ENCODE measurements at places on chromosomes 12 and 14. TPM values are rescaled to one million over a fixed set of nuclear protein-coding genes. Genes with fewer than 3 reads are reported as not detected.

DNA sequence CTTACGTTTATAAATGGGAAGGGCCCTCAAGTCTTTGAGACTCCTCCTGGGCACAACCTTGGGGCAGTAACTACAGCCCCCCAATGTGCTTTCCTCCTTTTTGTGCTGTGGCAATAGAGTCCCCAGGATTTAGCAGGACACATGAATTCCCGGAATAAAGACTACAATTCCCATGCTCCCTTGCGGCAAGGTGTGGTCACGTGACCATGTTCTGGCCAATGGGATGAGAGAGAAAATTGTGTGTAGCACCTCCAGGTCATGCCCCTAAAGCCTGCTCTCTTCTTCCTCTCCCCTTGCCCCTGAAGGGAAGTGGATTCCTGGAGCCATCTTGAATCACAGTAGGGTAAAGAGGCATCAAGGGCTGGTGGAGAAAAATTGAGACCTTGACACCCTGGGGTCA, 295.1 kb upstream of the SFSWAP start:
- H3K4me3 ChIP-seq: no peak overlapping the region
- H3K27ac ChIP-seq: no peak overlapping the region
- no peaks in the 10 kb centered on the region for H3K4me1 ChIP-seq
- H3K27me3 ChIP-seq: no peaks in the 10 kb centered on the region

GPR132 gene
- 46.6 TPM for total RNA-seq

DNA sequence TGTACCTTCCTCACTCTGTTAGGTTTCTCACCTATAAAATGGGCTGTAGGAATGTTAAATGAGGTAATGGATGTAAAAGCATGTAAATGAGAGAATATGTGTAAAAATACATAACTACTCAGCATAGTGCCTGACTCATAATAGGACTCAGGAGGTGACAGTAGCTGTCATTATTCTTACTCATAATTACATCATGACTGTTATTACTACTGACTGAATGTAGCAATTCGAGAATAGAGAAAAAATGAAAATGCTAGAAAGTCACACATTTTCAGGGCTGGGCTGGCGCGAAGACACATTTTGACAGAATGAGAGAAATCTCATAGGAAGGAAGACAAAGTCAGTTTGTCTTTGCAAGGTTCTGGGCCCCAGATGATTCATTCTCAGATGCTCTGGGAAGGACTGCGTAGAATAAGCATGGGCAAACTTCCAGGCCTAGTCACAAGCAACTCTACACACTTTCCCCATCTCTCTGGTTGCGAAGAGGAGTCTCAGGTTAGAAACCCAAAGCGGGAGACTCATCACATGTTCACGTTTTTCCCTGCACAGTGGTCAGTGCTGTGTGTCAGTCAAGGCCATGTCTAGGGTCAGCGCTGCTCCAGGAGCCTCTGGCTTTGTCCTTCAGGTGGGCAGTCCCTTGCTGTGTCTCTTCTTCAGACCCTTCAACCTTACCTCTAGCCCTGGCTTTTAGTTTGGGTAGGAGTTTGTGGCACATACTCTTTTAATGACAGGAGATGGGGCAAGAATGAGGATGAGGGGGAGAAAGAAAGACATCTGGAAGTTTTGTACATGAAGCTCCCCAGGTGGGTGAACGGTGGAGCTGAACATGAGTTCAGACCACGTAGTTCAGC, 8.4 kb downstream of the GPRC5A start:
- no peak overlapping the region for H3K4me3 ChIP-seq
- peaks cover 14% of the 10 kb centered on the region for H3K27me3 ChIP-seq
- DNase-seq: no peak

DNA sequence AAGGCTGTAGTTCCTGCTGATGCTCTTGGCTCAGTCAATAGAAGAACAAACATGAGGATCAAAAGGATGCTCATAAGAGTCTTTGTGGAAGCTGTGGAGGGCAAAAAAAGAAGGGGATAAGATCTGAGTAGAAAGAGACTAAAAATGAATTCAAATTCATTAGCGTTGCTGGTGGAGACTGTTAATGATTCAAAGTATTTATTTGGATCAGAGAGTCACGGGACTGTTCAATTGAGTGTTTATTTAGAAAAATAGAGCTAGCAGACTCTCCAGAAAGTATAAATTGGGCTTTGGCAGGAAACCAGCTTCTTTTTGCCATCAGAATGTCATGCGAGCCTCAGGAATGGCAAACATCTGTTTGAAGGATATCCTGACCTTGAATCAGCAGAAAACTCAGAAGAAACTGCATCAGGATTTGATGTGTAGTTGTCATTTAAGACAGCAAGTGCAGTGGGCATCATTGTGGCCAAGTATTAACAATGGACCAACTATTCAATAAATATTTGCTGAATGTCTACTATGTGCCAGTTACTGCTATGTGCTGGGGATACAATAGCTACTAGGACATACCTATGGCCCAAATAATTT, 126.4 kb downstream of the TBC1D30 start:
- no peak overlapping the region for H3K4me3 ChIP-seq
- no peak overlapping the region for H3K27ac ChIP-seq
- no peaks in the 10 kb centered on the region for H3K36me3 ChIP-seq
- no peaks in the 10 kb centered on the region for H3K4me1 ChIP-seq
- DNase-seq: no peak

DNA sequence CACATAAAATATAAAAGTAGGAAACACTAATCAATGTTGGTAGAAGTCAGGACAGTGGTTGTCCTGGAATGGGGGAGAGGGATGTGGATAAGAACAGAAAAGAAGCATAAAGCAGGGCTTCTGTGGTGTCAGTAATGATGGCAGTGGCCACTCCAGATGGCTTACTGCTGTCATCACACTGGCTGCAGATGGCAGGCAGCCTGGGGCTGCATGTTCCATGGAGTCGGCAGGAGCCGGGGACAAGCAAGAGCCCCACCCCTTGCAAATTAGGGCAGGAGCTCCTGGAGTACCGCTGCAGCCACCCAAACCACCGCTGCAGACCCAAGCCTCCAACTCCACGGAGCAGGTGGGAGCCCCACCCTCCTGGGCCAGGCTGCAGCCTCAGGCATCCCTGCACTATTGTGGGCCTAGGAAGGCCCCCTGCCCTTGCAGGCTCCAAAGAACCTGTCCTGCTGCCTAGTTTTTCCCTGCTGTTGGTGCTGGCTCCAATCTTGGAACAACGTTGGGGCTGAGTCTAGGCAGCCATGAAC, 28.8 kb upstream of the SLC5A8 start:
- H3K4me1 ChIP-seq: no peaks in the 10 kb centered on the region
- H3K4me3 ChIP-seq: no peak overlapping the region
- H3K27me3 ChIP-seq: no peaks in the 10 kb centered on the region
- H3K36me3 ChIP-seq: no peaks in the 10 kb centered on the region
- no peak overlapping the region for H3K27ac ChIP-seq
- DNase-seq: no peak

DNA sequence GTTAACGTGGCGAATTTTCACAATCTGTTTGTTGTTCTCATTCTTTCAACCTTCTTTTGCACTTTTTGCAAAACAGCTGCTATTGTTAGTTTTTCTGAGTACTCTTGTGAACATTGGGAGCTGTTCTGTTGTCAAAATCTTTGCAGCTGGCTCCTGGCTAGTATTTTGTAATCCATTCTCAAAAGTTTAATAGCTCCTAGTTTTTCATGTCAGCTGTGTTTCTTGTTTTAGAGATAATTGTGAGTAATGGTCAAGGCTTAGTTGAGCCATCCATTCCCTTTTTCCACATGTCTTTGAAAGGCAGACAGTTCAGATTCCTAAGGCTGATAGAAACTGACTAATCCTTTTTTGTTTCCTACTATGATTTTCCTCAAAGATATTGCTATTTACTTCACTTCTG, 39.1 kb upstream of the CRADD start:
- no peak overlapping the region for H3K4me3 ChIP-seq
- H3K27ac ChIP-seq: no peak overlapping the region
- H3K27me3 ChIP-seq: peaks cover 26% of the 10 kb centered on the region
- no peaks in the 10 kb centered on the region for H3K4me1 ChIP-seq

KRT79 gene
- not detected for total RNA-seq

- no peak for DNase-seq
- no peak overlapping the region for H3K4me3 ChIP-seq
- H3K4me1 ChIP-seq: peaks cover 62% of the 10 kb centered on the region
These were observed 42.0 kb downstream of the SH2B3 start for GRCh38 chr12:111447571-111448265.

GRCh38 chr12:13362260-13362841, 165.8 kb downstream of the EMP1 start:
- H3K4me3 ChIP-seq: no peak overlapping the region
- H3K27ac ChIP-seq: no peak overlapping the region
- peaks cover 31% of the 10 kb centered on the region for H3K27me3 ChIP-seq
- H3K36me3 ChIP-seq: no peaks in the 10 kb centered on the region
- DNase-seq: peak; percentile 34

SFSWAP gene
- 67.8 TPM for total RNA-seq

PRIMA1 gene
- not detected for total RNA-seq
